ENCODE measurements at places on chromosomes 13 and 19.

GRCh38 chr13:108357228-108357627 lies 87.7 kb downstream of the TNFSF13B start:
- DNase-seq = no peak

GRCh38 chr19:38219221-38219620 lies 4.8 kb downstream of the DPF1 start:
- no peak for DNase-seq

DNA sequence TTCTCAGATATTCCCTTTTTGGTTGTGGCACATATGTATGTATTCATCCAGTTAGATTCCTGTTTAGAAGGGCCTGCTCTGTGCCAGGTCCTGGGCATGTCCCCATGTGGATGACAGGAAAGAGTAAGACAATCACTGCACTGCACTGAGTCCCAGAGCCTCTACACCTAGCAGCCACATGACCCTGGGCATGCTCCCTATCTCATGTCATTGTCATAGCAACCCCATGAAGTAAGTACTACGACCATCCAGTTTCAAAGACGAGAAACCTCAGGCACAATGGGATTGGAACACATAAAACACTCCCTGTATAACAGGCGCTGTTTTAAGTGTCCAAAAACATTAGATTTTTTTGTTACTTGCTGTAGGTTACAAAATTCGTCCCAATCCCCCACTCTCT lies 594.4 kb downstream of the UQCRFS1 start:
- DNase-seq = no peak

- DNase-seq = no peak
Measured at GRCh38 chr19:35260694-35261304, 8.0 kb upstream of the USF2 start.
